ENCODE measurements at places on chromosomes 4 and X.
A peak's percentile ranks its signal among the peaks of the same experiment; 100 is the strongest.

DNA sequence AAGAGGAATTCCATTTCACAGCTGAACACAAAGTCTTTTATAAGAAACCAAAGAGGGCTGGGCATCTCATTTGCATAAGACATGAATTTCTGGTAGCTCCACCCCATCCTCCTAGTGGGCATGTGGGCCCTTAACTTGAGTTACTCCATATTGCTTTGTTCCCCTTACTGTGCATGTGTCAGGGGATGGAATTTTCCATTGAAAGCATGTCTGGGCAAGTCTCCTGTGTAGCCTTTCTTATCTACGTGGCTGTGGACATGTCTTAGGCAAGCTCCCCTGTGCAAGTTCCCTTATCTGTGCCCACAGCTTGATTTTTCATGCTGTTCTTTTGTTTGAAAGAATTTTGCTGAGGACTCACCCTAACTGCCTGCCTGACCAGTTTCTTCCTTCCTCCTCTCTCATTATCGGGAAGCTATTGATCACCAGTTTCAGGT, 123.5 kb upstream of the JADE1 start:
- no peak for DNase-seq

DNA sequence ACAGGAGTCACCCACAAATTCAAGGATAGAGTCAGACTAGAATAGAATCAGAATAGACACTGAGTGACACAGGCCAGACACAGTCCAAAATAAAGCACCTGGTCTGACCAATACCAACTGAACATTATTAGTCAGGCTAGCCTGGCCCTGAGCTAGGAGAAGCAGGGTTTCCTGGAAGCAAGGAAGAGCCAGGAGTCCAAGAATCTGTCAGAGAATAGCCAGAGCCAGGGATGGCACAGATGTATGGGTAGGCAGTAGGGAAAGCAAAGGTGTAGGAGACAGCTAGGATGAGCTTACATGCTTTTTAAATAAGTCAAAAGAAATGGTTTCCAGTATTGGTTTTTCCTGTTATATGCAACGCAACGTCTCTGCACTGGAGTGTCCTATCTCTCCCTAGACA, 3.7 kb downstream of the BTC start:
- no peak for DNase-seq

GRCh38 chrX:77076896-77077295, 370.3 kb upstream of the FGF16 start:
- DNase-seq, result no peak

DNA sequence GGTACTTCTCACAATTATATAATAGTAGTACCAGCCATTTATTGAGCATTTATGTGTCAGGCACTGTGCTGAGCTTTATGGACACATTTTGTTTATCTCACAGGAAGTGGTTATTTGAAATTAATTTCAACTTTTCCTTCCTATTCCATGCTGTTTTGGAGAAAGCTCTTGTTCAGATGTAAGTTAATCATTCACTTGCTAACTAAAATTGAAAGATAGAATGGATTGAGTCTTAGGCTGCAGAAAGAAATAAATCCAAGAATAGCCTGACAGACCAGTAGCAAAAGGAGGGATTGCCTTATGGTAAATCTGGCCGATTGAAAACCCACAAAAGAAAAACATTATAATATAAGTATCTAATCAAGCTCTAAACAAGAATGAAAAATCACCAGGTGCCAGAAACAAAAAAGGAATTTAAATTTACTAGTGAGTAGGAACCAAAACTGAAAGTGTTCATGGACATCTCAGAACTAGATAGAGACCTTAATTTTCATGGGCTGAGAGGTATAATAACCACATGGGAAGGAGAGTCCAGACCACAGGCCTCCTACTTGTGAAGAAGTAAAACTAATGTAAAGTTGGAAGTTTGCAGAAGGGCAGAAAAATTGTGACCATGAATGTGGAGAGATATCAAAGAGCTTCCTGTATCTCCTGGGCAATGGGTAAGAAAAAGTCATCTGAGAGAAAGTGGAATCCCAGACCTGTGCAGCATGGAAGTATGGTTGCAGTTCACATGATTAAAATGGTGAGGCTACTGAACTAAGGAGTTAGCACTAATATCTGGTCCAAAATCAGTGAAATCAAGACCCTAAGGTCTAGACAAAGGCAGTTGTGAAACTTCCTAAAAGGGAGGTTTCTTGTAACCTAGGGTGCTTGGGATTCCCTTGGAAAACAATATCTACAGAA, 38.0 kb downstream of the RADX start:
- no peak for DNase-seq

GRCh38 chr4:169009286-169010124, 550 bp downstream of the CBR4 start:
- peak; percentile 22 for DNase-seq

- DNase-seq, result peak; percentile 71
These were observed 57.4 kb downstream of the TSC22D3 start for GRCh38 chrX:107718156-107718621.

- DNase-seq, result no peak
These were observed 14.6 kb upstream of the MPP1 start for GRCh38 chrX:154819771-154820341.

- no peak for DNase-seq
These were observed 22.0 kb downstream of the ARHGAP24 start for GRCh38 chr4:85496933-85497332.

DNA sequence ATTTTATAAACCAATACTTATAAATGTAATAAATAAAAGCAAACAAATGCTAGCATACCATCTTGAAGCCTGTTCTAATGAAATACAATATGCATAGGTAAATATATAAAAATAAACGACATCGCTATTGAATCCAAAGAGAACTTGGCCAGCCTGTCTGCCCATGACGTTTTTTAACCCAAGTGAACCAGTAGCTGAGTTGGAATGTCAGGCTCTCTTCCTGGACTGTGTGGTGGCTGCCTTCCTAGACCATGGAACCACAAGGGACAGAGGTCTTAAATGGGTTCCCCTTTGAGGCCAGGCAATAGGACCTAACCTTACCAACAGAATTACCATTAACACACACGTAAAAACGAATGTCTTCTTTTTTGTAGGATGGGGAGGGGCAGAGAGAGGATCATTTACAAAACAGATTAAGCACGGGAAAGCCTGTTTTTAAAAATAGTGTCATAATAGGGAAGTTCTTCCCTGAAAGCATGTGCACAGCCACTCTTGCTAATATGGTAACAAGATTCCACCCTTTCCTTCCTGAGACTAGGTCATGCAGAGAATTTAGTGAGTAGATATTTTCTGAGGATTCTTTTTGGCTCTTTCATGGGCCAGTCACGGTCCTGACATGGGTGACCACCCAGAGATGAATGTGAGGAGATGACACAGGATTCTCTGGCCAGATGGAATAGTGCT, 69.4 kb upstream of the ACSL1 start:
- DNase-seq, result no peak

GRCh38 chrX:87236830-87237440, 280.7 kb upstream of the KLHL4 start:
- DNase-seq, result no peak

DNA sequence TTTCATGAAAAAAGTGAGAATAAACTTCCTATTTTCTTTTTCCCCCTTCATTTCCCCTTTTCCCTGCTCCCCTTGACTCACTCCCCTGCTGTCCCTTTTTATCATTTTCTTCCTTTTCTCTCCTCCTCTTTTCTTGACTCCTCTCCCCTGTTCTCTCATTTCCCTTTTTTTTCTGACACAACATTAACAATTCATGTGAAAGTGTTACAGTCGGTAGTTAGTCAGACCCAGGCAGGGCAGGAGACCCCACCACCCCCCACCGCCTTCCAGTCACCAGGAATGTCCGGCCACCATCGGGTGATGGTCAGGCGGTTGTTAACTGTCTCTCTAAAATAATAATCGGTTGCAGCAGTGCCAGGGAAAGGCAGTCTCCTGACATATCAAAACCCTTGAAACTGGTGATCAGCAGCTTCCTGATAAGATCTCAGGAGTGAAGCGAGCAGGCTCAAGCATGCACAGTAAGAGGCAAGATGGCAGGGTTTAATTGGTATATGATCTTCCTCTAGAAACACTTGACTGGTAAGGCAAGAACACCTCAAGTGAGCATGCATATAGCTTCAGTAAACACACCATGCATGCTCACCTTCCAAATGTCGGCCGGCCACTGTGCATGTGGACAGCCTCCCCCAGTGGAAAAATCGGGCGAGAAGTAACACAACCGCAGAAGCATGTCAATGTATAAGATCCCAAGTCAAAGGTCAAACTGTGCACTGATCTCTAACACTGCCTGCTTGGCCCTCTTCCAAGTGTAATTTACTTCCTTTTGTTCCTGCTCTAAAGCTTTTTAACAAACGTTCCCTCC, 191.4 kb downstream of the NDST4 start:
- DNase-seq, result no peak

DNA sequence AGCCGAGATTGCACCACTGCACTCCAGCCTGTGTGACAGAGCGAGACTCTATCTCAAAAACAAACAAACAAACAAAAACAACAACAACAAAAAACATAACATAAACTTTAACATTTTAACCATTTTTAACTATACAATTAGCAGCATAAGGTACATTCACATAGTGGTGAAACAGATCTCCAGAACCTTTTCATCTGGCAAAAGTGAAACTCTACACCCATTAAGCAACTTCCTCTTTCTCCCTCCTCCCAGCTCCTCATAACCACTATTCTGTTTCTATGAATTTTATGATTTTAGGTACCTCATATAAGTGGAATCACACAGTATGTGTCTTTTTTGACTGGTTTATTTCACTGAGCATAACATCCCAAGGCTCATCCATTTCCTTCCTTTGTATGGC, 103.6 kb downstream of the FAM13A start:
- DNase-seq, result no peak

- no peak for DNase-seq
These were observed 40.2 kb downstream of the CRMP1 start for GRCh38 chr4:5852523-5853202.

GRCh38 chr4:107283587-107284559, 247.8 kb upstream of the DKK2 start:
- DNase-seq, result no peak

GRCh38 chr4:83490876-83491450, 6.1 kb upstream of the ABRAXAS1 start:
- no peak for DNase-seq

GRCh38 chr4:163911891-163912290, 417.4 kb downstream of the TMA16 start:
- DNase-seq, result no peak

- DNase-seq, result no peak
These were observed 2.9 kb upstream of the CYBB start for GRCh38 chrX:37776987-37777325.

Measured in activated CD4-positive, alpha-beta T cell treated with anti-CD3 and anti-CD28 coated beads for 24 hours (primary cell).